ENCODE measurements at places on chromosomes 4 and X.

DNA sequence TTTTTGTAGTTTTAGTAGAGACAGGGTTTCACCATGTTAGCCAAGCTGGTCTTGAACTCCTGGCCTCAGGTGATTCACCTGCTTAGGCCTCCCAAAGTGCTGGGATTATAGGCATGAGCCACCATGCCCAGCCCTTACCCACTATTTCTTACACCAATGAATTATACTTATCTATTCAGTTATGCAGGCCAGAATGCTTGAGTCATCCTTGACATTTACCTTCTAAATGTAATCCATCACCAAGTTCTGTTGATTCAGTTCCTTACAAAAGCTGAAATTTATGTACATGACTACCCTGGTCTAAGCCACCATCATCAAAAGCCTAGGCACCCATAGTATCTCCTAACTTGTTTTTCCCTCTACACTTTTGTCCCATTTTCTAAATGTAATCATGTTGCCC, 585.7 kb downstream of the IL15 start:
- DNase-seq = no peak

GRCh38 chr4:2596611-2597010, 60.2 kb downstream of the FAM193A start:
- no peak for DNase-seq

DNA sequence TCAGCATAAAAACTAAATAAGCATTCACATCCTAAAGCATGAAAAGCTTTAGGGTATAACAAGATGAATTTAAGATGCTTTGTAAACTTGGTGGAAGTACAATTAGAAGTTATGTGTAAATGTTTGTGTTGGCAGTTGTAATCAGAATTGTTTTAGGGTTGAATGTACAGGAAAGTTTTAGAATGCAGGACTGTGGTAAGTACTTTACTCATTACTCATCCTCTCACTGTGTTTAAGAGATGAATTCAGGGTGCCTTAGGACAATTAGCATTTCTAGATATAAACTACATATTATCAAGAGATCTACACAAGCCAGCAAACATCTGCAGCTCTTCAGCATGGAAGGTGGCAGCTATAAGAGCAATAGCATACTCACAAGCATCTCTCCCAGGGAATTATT, 77.5 kb upstream of the ELOVL6 start:
- no peak for DNase-seq

GRCh38 chr4:12897954-12898353, 586.2 kb downstream of the RAB28 start:
- no peak for DNase-seq

GRCh38 chrX:133364196-133364595, 51.1 kb downstream of the GPC4 start:
- no peak for DNase-seq

GRCh38 chr4:138647433-138647832, 368.1 kb upstream of the NOCT start:
- no peak for DNase-seq

- no peak for DNase-seq
Measured at GRCh38 chr4:4411906-4412305, 25.0 kb downstream of the NSG1 start.

- no peak for DNase-seq
Measured at GRCh38 chrX:137573324-137574101, 7.6 kb downstream of the ZIC3 start.

DNA sequence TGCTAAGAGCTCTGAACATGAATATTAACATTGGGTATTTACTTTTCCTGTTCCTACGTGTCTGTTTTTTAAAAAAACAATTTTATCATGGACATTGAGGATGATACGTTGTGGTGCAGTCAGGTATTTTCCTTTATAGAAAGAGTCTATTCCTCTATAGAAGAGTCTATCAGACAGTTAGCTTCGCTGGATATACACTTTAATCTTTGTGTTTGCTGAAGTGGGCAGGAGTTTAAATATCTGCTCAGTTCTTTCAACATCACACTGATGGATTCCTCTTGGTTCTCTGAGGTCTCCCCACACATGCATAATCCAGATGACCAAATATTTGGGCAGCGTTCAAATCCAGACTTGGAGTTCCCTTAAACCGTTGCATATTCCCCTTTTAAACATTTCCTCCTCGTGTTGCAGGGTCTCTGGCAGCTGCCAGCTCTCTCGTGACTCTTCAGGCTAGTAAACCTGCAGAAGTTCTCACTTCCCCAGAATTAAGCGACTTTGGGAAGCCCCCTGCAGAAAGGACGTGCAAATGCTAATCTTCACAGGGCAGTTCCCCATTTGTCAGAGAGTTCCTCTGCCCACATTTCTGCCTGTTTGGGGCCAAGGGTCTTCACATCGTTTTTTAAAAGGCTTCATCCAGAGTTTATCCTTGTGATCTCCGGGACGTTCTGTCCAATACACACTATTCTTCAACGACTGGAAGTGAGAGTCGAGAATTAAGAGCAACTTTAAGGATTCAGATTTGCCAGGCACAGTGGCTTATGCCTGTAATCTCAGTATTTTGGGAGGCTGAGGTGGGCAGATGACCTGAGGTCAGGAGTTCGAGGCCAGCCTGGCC, 20.5 kb upstream of the DHRSX start:
- no peak for DNase-seq

- no peak for DNase-seq
Measured at GRCh38 chrX:21840193-21840545, 752 bp downstream of the MBTPS2 start.

- DNase-seq = no peak
Measured at GRCh38 chr4:184896868-184897715, 71.3 kb upstream of the ACSL1 start.

DNA sequence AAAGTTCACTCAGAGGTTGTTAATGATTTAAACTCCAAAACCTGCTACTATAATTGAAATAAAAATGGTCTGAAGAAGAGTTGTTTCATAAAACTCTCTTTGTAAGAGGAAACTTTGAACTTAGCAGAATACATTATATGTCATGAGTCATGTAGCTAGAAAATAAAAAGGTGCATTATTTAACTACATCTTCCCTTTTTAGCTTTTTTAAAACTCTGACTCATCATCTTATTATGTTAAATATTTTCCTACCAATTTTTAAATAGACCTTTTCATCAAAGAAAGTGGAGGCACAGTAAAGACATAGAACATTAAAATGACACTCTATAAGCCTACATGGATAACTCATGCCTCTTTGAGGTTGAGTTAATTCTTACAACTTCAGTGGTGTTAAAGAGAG, 1.2 kb upstream of the ZNF827 start:
- no peak for DNase-seq

Data from stimulated activated CD4-positive, alpha-beta T cell treated with anti-CD3 and anti-CD28 coated beads, TNF-alpha, amount 100 ng/mL, for 1 hour (primary cell).